Activated T-helper 17 cell treated with anti-CD3 and anti-CD28 coated beads, Interleukin-2, amount 50 U/mL, for 72 hours (primary cell): ENCODE measurements at places on chromosomes 7 and 10. TPM values are rescaled to one million over a fixed set of nuclear protein-coding genes. Genes with fewer than 3 reads are reported as not detected.
A peak's percentile ranks its signal among the peaks of the same experiment; 100 is the strongest.

- peak overlapping the region; percentile 68 for H3K4me3 ChIP-seq
- H3K27me3 ChIP-seq = no peaks in the 10 kb centered on the region
- H3K27ac ChIP-seq = peak overlapping the region; percentile 69
- H3K4me1 ChIP-seq = peaks cover 65% of the 10 kb centered on the region
- no peaks in the 10 kb centered on the region for H3K36me3 ChIP-seq
Measured at GRCh38 chr7:3068530-3068929, 24.9 kb upstream of the CARD11 start.

- no peak overlapping the region for H3K4me3 ChIP-seq
- ATAC-seq = no peak
- H3K36me3 ChIP-seq = no peaks in the 10 kb centered on the region
- H3K27me3 ChIP-seq = peaks cover 6% of the 10 kb centered on the region
Measured at GRCh38 chr7:121953601-121954000, 80.6 kb downstream of the PTPRZ1 start.

GRCh38 chr10:133058331-133059092 is 29.2 kb upstream of the ADGRA1 start:
- H3K4me1 ChIP-seq = peaks cover 12% of the 10 kb centered on the region
- no peak overlapping the region for H3K27ac ChIP-seq
- peak overlapping the region; percentile 15 for H3K4me3 ChIP-seq
- peaks cover 5% of the 10 kb centered on the region for H3K27me3 ChIP-seq
- ATAC-seq = no peak

DNA sequence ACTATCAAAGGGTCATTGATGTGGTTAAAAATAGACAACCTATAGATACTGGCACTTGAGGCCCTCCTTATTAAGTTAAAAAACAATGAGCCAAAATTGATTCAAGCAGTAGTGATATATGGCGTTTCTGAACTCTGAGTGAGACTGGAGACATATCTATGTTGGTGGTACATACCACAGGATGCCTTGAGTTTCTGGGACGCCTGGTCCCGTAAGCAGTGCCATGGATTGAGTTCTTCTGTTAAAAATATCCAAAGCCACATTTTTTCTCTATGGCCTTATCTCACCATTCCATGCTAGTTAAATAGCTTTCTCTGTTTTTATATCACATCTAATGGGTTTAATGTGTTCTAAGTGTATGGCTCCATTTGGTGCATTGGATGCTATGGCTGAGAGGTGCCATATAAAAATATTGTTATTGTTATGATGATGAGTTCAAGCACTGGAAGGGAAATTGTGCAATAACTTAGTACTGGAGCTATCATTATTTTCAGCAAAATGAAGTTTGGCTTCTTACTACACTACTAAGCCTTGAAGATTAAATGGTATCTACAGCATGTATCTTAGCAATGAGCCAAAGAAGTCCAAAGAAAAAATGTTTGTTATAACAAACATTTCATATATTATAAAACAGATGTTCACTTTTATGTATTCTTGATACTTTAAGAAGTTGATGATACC is 713.9 kb downstream of the SUGCT start:
- no peak overlapping the region for H3K4me3 ChIP-seq
- no peaks in the 10 kb centered on the region for H3K27me3 ChIP-seq
- ATAC-seq = no peak
- no peak overlapping the region for H3K27ac ChIP-seq
- H3K36me3 ChIP-seq = no peaks in the 10 kb centered on the region

GRCh38 chr10:50397312-50398140 is 146.2 kb upstream of the ASAH2 start:
- ATAC-seq = peak; percentile 51
- peaks cover 1% of the 10 kb centered on the region for H3K36me3 ChIP-seq
- no peaks in the 10 kb centered on the region for H3K27me3 ChIP-seq
- H3K27ac ChIP-seq = peak overlapping the region; percentile 86

GRCh38 chr10:52212062-52212461 is 102.0 kb upstream of the DKK1 start:
- H3K4me3 ChIP-seq = no peak overlapping the region
- no peak for ATAC-seq
- H3K27me3 ChIP-seq = peaks cover 3% of the 10 kb centered on the region
- H3K27ac ChIP-seq = no peak overlapping the region

- H3K27ac ChIP-seq = no peak overlapping the region
- ATAC-seq = no peak
- H3K36me3 ChIP-seq = peaks cover 42% of the 10 kb centered on the region
- no peak overlapping the region for H3K4me3 ChIP-seq
Measured at GRCh38 chr7:6607651-6608051, 7.8 kb upstream of the ZNF853 start.

GRCh38 chr7:99953649-99954048 is 22.2 kb downstream of the AZGP1 start:
- H3K36me3 ChIP-seq = no peaks in the 10 kb centered on the region
- peaks cover 3% of the 10 kb centered on the region for H3K4me1 ChIP-seq
- no peak for ATAC-seq
- H3K27ac ChIP-seq = no peak overlapping the region
- peaks cover 19% of the 10 kb centered on the region for H3K27me3 ChIP-seq
- H3K4me3 ChIP-seq = no peak overlapping the region

DNA sequence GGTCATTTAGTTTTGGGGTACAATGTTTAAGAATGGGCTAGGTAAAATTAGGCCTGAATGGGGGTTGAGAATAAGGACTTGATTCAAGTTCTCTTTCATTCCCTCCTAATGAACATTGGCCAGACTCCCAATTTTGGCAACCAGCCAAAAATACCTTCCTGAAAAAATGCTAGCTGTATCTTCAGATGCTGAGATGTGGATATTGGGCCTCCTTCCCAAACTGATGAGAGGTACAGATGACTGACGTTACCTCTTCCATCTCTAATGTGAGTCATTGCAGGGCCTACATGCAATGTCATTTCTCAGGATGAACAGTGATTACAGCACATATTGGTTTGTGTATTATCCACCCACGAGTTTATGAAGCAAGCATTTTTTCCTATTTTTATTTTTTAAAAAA is 151.6 kb downstream of the SND1 start:
- no peak overlapping the region for H3K4me3 ChIP-seq
- peak; percentile 60 for ATAC-seq
- peaks cover 43% of the 10 kb centered on the region for H3K36me3 ChIP-seq
- H3K27me3 ChIP-seq = no peaks in the 10 kb centered on the region

DNA sequence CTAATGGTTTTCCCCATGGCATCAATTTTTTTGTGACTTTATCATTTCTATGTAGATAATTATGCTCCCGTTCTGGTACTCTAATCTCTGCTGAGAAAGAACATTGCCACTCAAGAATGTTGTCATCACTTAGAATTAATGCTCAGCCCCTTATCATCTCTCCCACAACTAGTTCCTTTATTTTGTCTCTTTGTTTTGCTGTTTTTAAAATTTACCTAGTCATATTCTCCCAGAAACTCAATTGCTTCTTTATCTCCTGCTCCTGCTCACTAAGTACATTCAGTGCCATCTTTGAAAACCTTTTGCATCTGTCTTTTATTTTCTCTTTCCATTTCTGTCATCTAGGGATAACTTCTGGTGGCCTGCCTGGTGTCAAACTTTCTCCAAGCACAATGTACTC is 324.9 kb upstream of the MTPN start:
- no peaks in the 10 kb centered on the region for H3K4me1 ChIP-seq
- H3K36me3 ChIP-seq = no peaks in the 10 kb centered on the region
- no peak overlapping the region for H3K4me3 ChIP-seq
- no peak for ATAC-seq

GRCh38 chr10:102368077-102368476 is 27.4 kb upstream of the NFKB2 start:
- no peak for ATAC-seq
- H3K27ac ChIP-seq = peak overlapping the region; percentile 25
- no peak overlapping the region for H3K4me3 ChIP-seq
- H3K36me3 ChIP-seq = peaks cover 92% of the 10 kb centered on the region

GRCh38 chr7:29274146-29275017 is 79.8 kb downstream of the CHN2 start:
- no peak overlapping the region for H3K27ac ChIP-seq
- H3K36me3 ChIP-seq = no peaks in the 10 kb centered on the region
- no peak for ATAC-seq
- H3K4me1 ChIP-seq = no peaks in the 10 kb centered on the region
- H3K4me3 ChIP-seq = no peak overlapping the region

GRCh38 chr7:116216956-116217571 is 6.7 kb downstream of the TES start:
- H3K27me3 ChIP-seq = no peaks in the 10 kb centered on the region
- H3K4me3 ChIP-seq = peak overlapping the region; percentile 42
- H3K36me3 ChIP-seq = peaks cover 16% of the 10 kb centered on the region

DNA sequence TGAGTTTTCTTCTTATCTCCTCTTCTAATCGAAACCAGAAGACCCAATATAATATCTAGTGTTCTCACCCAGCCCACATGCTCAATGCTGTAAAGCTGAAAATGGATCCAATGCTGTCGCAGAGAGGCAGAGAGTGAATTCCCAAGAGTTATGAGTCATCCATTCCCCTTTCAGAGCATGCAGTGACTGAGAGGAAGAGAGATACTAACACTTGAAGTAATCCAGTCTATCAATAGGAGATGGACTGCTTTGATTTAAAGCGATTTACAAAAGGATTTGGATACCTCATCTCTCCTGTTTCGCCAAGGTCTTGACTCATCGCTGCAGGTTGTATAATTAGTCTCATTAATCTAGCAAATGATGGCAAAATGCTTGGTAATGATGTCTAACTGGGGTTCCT is 41.5 kb upstream of the PRKCQ start:
- H3K4me3 ChIP-seq = no peak overlapping the region
- H3K27ac ChIP-seq = no peak overlapping the region
- peaks cover 9% of the 10 kb centered on the region for H3K4me1 ChIP-seq
- ATAC-seq = peak; percentile 31
- H3K36me3 ChIP-seq = peaks cover 6% of the 10 kb centered on the region

Gene ERV3-1
- 13.7 TPM for total RNA-seq

Gene FGFBP3
- 0.37 TPM for total RNA-seq

Gene OGDHL
- 1.6 TPM for total RNA-seq
